ENCODE measurements at places on chromosomes 5 and 9.

GRCh38 chr9:18783909-18784308, 249.1 kb downstream of the SAXO1 start:
- no peak for DNase-seq

GRCh38 chr9:136242918-136243525, 2.6 kb downstream of the QSOX2 start:
- no peak for DNase-seq

DNA sequence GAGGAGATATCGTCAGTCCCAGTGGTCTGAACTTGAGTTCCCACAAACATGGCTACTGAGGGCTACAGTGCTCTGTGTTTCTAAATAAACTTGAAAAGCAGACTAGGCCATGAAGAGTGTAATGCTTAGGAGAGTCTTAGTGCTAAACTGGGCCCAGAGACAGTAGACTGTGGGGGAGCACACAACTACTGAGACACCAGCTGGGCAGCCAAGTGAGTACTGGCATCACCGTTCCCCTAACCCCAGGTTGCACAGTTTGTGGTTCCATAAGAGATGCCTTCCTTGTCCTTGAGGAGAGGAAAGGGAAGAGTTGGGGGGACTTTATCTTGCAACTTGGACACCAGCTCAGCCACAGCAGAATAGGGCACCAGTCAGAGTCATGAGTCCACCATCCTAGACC, 172.1 kb upstream of the DMRTA1 start:
- no peak for DNase-seq

GRCh38 chr9:89179540-89179894, 899 bp upstream of the SHC3 start:
- DNase-seq = no peak

DNA sequence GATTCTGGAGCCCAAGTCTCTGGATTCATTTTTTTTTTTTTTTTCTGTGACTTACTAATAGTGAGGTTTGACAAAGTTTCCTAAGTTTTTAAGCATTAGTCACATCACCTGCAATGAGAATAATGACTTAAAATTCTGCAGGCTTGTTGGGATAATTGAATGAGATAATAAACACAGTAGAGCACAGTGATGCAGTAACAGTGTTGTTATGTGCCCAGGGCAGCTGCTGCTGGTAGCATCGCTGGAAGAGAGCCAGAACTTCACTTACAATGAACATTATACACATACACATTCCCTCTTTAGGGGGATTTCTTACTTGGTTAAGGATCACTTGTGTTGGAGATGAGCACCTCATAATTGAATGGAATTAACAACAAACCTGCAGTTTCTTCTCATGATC, 78.9 kb downstream of the ALDH7A1 start:
- no peak for DNase-seq

DNA sequence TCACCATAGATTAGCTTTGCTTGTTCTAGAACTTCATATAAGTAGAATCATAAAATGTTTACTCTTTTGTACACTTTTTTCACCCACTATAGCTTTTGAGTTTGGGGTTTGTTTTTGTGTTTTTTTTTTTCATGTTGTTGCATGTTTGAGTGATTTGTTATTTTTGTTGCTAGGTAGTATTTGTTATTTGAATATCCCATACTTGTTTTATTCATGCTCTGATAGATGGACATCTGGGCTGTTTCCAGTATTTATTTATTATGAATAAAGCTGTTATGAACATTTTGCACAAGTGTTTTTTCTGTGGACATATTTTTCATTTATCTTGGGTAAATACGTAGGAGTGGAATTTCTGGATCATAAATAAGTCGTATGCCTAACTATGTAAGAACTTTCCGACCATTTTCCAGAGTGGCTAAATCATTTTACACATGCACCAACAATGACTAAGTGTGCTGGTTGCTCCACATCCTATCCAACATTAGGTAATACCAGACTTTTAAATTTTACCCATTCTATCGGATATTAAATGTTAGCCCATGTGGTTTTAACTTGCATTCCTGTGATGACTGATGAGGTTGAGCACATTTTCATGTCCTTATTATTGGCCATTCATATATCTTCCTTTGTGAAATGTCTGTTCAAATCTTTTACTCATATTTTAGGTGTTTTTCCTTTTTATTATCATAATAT, 69.1 kb upstream of the NR4A3 start:
- DNase-seq = no peak

DNA sequence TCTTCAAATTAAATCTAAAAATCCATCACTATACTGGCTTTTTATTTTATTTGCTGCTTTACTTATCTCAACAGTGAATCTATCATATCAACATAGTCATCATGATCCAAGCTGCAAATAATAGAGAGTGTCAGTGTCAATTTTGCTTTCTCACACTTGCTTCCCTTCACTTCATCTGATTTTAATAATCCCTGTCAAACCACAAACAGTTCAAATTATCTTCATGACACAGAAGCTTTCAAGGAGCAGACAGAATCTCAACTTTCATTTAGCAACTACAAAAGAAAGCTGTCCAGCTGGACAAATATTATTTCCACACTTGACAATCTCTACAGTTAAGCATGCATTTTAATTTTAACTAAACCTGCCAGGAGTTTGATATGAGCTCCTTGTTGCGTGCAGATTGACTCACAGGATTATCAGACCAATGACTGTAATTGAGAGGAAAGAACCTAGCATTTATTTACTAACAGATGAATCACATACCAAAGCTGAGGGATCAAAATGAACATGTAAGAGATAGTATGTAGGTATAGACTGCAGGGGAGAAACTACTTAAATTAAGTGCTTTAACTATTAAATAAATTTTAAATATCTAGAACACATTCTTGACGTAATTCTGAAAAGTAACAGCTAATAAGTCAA, 56.0 kb downstream of the KIAA0825 start:
- no peak for DNase-seq

- DNase-seq = no peak
Measured at GRCh38 chr9:100058699-100059579, 39.9 kb downstream of the ERP44 start.

GRCh38 chr9:130847306-130848217, 12.5 kb downstream of the ABL1 start:
- DNase-seq = no peak

DNA sequence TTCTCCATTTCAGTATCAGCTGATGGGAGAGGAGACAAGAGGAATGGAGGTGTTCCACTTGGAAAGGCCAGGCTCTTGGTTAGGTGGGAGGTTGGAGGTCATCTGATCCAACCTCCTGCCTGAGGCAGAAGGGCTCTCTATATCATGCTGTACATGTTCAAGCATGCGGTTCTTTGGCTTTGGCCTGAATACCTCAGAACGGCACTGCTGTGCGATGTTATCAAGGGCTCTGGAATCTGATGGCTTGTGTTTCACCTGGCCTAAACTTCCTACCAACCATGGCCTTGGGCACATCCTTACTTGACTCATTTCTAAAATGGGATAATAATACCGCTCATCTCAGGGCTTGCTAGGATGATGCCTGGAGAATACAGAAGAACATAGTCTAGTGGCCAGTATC, 90.1 kb upstream of the FAM169A start:
- DNase-seq = no peak

- no peak for DNase-seq
Measured at GRCh38 chr9:135032868-135033460, 54.5 kb upstream of the OLFM1 start.

- no peak for DNase-seq
Measured at GRCh38 chr9:111949919-111950318, 53.3 kb downstream of the UGCG start.

GRCh38 chr5:61273279-61273975, 58.6 kb upstream of the ZSWIM6 start:
- DNase-seq = no peak

DNA sequence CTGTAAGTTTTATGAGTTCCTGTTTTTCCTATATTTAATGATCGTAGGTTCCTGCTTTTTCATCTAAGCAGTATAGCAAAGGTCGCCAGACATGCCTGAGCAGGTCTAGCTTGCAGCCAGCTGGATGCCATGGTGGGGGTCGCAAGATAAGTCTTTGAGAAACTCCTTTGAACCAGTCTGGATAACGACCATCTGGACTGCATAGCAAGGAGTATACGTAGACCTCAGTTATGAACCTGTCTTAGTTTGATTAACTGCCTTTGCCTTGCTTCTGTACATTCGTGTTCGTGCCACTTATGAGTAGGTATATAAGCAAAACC, 8.4 kb upstream of the SPATA31E1 start:
- no peak for DNase-seq

- no peak for DNase-seq
Measured at GRCh38 chr5:72013766-72014624, 93.3 kb upstream of the MAP1B start.

- DNase-seq = no peak
Measured at GRCh38 chr9:71924576-71924975, 13.1 kb downstream of the C9orf85 start.

DNA sequence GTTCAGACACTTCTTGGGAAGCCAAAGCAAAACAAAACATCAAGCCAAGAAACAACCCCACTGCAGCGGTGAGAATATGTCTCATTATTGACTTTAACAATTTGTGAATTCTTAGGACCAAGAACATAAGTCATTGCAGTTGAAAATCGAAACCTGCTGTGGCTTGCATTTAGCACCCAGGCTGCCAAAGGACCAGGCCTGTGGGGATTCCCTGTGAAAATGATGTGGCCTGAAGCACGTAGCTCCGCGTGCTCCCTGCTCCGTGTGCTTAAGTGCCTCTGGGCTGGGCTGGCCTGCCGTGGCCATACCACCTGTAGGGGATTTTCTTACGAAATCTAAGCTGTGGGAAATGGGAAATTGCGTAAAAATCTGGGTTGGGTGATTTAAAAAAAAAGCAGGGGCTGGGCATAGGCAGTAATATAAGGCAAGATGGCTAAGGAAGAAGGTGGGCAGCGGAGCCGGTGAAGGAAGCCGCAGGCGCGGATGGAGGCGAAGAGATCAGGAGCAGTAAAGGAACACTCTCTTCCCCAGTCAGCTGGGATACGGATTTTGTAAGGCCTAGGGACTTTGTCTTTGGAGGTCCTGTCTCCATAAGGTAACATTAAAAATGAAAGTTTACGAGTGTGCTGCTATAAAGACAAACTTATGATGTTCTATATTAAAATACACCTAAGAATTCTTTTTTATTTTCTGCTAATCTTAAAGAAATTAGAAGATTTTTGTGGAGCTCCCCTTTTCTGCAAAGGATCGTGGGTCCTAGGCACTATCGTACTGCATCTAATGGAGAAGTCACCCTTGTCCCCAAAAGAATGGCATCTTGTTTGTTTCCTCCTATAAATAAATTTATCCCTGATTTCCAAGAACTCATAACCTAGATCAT, 189.6 kb upstream of the SEMA6A start:
- no peak for DNase-seq

GRCh38 chr5:170752257-170753215, 31.0 kb upstream of the GABRP start:
- DNase-seq = no peak

- DNase-seq = no peak
Measured at GRCh38 chr5:150763023-150763769, 4.4 kb upstream of the DCTN4 start.
